ENCODE measurements at places on chromosomes 13 and 19.

GRCh38 chr13:34942732-34943435 is 814 bp downstream of the NBEA start:
- DNase-seq, result no peak

GRCh38 chr13:47310401-47310800 is 413.5 kb upstream of the HTR2A start:
- no peak for DNase-seq

DNA sequence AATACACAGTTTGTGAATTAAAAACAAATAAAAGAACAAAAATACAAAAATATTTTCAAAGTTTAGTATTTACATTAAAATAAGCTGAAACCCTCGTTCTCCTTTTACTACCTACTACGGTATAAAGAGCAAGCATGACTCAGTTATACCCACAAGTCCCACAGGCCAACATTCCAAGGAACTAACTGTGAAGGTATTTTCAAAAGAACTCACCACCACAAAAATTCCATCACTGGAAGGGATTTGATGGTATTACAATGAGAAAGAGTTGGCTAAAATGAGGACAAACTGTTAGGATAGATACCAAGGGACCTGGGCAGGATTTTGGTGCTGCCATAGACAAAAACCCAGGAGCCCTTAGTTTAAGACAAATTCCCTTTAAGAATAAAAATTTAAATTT is 122.7 kb downstream of the TBC1D4 start:
- DNase-seq, result no peak

DNA sequence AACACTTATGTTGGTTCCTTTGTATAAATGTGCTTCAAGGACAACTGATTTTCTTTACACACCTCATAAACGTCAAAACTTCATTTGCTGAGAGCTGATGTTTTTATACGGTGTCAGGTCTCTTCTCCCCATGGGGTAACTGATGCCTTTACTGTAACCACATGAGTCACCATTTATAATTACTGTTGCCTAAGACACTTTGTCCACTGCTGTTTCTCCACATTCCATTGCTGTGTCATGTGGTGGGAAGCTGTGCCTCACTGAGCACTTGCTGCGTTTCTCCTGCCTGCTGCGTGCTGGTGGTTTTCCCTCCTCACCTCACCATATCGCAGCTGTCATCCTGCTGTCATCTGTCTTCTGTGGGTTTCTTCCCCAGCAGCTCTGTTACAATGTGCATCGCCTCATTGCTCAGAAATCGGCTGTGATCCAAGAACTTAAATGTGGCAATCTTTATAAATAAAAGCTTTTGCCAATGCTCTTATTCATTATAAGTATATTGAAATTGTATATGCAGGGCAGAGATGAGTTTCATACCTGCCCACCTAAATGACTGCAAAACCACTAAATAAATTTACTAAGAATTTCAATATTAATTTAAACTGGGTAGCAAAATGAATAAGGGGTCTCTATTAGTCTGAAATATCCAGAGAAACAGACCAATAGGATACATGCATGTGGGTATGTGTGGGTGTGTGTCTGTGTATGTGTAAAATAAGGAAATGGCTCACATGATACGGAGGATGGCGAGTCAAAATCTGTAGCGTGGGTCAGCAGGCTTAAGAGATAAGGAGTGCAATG is 547.0 kb upstream of the SLITRK5 start:
- peak; percentile 55 for DNase-seq

DNA sequence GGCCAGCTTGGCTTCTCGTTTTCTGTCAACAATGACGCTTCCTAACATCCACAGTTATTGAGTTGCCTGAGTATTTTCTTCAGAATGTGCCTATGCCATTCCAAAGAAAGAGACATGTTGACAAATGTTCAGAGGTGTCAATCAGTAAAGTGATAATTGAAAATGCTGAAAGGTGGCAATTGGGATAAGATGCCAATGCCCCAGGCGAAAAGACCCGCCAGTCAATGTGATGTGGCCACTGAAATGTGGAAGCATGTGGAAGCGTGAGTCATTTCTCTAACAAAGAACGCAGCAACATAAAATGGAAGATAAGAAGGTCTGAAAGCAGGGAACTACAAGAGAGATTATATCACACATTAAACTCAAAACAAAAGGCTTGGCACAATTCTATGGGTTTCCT is 882.2 kb upstream of the SLC10A2 start:
- no peak for DNase-seq

GRCh38 chr13:20667857-20668437 is 35.6 kb upstream of the IL17D start:
- DNase-seq, result no peak

GRCh38 chr13:42149136-42149535 is 100.7 kb downstream of the DGKH start:
- peak; percentile 82 for DNase-seq

DNA sequence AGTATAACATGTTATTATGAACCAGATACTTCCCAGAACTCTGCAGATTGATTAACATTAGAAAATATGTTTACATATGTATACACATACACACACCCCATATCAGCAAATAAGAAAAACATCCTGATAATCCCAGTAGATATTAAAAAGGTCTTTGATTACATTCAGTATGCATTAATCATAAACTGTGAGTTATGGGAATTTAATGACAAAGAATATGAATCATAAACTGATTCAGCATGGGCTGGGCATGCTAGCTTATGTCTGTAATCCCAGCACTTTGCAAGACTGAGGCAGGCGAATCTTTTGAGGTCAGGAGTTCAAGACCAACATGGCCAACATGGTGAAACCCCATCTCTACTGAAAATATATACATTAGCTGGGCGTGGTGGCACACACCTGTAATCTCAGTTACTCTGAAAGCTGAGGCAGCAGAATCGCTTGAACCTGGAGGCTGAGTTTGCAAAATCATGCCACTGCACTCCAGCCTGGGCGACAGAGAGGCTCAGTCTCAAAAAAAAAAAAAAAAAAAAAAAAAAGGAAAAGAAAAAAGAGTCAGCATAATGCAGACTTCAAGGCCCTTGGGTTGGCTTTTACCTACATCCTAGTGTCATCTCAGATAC is 581.9 kb upstream of the PRR20A start:
- no peak for DNase-seq

DNA sequence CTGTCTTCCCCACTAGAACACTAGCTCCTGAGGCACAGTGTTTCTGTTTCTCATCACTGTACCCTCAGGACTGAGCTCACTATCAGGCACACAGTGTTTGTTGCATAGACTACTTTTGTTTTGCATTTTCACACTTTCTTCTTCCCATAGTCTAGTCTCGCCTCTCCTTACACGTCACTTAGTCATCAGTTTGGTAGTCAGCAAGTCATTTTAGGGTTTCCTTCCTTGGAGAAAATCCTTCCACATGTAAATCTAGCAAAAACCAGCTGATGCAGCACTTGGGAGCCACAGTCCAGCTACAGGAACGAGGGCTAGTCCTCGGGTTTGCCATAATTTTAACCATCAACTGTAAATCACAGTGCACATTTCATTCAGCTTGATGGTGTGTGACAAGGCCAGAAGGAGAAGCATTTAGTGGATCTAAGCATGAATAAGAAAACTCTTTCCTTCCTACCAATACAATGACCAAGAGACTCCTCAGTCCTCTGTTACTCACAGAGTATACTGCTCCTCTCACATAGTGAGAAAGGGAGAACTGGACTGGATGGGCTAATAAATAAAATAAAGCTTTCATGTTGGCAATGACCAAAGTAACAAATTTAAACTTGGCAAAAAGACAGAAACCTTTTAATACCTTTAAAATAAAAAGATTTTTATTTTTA is 221.0 kb downstream of the KLF12 start:
- DNase-seq, result no peak

GRCh38 chr13:68808456-68808855 is 1299.2 kb upstream of the ATXN8OS start:
- DNase-seq, result no peak

GRCh38 chr19:3220576-3220975 is 3.9 kb upstream of the CELF5 start:
- no peak for DNase-seq

DNA sequence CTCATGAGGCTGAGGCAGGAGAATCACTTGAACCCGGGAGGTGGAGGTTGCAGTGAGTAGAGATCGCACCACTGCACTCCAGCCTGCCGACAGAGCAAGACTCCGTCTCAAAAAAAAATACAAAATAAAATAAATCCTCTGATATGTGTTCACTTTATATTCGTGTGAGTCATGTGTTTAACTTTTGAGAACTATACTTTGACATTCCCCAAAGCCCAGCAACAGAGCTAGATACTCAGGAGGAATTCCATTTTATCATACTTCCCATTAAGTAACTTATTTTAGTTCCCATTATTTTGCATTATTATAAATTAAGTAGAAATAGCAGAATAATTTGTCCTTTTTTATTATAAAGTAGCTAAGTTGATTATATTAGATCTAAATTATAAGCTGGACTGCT is 3.3 kb upstream of the CHAMP1 start:
- DNase-seq, result no peak

DNA sequence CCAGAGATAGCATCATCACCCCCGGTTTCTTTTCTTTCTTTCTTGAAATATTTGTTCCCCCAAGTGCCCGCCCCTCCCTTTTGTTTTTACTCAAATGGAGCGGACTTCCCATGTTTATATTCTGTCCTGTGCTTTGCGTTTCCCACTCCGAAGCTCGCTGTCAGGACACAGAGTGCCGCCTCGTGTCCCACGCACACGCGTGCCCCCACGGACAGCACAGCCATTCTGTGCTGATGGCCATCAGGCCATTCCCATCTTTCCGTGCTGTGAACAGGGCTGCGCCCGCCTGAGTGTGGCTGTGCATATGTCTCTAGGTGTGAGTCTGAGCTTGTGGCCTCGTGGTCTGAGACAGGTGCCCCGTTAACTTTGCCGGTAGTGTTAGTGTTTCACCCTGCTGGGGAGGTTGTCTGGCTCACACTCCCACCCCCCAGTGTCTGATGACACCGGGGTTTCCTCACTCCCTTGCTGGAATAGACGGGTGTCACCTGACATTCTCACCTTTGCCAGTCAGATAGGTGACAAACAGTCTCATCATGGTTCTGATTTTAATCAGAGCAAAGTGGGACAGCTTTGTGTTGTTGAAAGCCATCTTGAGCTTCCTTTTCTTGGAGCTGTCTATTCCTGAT is 6.9 kb downstream of the PAK4 start:
- no peak for DNase-seq

GRCh38 chr13:62663767-62664166 is 1248.1 kb upstream of the PCDH20 start:
- no peak for DNase-seq

GRCh38 chr19:2084993-2085720 is 11.0 kb downstream of the MOB3A start:
- DNase-seq, result peak; percentile 89

DNA sequence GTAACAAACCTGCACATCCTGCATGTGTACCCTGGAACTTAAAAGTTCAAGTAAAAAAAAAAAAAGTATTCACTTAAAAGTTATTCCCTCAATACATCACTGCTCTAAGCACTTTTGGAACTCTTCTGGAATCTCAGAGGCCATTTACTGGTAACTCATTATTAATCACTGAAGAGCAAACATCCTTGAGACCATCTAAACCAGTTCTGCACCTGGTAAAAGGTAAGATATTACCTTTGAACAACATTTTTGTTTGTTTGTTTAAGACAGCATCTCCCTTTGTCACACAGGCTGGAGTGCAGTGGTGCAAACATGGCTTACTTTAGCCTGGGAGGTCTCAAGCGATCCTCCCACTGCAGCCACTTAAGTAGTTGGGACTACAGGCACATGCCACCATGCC is 16.7 kb downstream of the UGGT2 start:
- DNase-seq, result no peak

DNA sequence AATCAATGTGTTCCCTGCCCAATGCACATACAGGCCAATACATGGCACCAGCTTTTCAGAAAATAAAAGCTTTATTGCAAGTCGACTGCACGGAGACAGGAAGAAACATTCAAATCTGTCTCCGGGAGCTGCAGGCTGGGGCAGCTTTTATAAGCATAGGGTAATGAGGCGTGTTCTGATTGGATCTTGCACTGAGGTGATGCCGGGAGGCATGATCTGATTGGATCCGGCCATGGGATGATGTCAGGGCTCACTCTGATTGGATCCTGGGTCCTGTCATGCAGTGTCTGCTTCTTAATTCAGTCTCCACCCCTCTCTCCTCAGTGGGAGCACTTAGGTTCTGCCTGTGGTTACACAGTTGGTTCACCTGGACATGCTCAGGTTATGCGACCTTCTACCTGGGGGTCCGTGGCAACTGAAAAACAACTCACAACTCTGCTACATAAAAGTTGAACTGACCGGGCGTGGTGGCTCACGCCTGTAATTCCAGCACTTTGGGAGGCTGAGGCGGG is 11.8 kb upstream of the FBN3 start:
- DNase-seq, result peak; percentile 5
